ENCODE measurements at places on chromosomes 16 and 17.

- no peak for DNase-seq
Observed at GRCh38 chr16:78770353-78771091, 671.1 kb downstream of the WWOX start.

GRCh38 chr17:68305142-68305541 is 13.8 kb downstream of the ARSG start:
- DNase-seq = no peak

DNA sequence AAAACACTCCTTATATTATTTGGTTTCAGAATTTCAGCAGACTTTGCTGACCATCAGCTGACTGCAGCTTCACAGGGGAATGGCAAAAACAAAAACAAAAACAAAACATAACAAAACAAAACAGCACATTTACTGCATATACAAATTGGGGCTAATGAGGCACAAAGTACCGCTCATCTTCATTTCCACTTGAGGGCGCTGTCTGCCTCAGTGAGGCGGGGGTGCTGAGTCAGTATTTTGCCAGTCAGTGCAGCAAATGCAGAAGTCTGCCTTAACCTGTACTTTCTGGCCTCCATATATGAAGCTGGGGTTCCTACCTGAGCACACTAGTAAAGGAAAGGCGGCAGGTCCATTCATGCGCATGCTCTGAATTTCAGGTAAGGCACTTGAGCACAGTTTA is 13.5 kb upstream of the DYNLRB2 start:
- no peak for DNase-seq

DNA sequence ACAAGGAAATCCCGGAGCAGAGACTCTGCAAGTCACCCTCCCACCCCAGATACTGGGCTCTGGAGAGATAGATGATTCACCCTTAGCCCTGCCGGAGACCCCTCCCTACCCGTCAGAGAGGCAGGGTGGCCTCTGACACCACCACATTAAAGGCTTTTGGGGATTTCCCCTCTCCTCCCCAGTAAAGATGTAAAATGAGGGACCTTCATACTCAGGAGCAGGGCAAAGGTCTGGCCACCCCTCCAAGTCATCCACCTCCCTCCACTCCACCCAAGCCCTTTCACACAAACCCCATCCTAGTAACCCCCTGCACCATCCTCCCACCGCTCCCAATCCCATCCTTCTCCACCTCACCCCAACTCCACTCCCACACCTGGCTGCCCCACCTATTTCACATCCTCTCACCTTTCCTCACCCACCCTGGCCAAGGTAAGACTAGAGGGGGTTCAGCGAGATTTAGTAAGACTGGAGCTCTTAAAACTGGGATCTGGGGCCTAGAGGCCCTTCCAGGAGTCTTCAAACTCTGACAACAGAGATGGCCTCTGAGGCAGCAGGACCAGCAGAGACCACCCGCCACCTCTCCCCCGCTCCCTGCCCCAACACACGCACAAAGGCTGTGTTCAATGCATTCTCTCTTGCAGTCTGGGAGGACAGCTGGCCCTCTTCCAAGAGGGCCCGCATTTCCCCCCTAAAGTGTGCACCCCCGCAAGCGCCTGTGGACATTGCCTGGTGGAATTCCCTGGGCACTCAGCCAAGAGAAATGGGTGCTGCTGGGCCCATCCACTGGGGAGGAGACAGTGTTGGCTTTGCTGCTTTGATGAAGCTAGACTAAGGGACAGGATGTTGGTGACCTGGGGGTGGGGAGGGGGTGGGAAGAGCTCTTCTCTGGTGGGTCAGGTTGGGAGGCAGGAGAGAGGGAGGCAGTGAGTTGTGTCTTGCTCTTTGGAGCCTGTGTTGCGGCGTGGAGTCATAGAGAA is 1.1 kb downstream of the ABAT start:
- no peak for DNase-seq

GRCh38 chr16:28155293-28155692 is 56.5 kb downstream of the XPO6 start:
- peak; percentile 15 for DNase-seq

DNA sequence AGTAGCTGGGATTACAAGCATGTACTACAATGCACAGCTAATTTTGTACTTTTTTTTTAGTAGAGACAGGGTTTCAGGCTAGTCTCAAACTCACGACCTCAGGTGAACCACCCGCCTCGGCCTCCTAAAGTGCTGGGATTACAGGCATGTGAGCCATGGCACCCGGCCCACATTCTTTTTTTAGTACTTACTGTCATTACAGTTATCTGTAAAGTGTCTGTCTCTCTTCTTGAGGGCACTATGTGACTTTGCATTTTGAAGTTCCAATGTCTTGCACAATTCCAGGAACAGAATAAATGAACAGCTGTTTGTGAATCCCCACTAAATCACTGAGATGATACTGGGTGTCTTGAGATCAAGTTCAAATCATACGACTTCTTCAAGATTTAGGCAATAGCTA is 1540.3 kb downstream of the CDH11 start:
- no peak for DNase-seq

GRCh38 chr16:68469796-68470460 is 21.6 kb upstream of the SMPD3 start:
- no peak for DNase-seq

DNA sequence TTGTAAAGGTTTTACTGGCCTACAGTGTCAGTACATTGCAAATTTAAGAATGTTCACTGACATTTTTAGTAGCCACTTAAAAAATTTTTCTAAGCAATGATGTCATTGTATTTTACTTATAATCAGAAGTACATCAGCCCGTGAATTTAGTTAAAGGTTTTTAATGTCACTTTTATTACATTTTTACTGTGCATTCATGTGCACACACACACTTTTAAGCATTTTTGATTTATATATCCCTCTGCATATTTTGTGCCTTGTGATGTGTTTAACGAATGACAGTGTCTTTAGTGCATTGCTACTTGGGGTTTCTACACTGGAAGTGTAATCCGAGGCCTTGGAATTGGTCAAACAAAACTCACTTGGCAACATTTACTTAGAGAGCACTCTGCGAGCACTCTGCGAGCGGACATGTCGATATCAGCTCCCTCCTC is 190.4 kb downstream of the WWOX start:
- DNase-seq = peak; percentile 21

- no peak for DNase-seq
Observed at GRCh38 chr17:19357351-19357750, 5.2 kb downstream of the B9D1 start.

DNA sequence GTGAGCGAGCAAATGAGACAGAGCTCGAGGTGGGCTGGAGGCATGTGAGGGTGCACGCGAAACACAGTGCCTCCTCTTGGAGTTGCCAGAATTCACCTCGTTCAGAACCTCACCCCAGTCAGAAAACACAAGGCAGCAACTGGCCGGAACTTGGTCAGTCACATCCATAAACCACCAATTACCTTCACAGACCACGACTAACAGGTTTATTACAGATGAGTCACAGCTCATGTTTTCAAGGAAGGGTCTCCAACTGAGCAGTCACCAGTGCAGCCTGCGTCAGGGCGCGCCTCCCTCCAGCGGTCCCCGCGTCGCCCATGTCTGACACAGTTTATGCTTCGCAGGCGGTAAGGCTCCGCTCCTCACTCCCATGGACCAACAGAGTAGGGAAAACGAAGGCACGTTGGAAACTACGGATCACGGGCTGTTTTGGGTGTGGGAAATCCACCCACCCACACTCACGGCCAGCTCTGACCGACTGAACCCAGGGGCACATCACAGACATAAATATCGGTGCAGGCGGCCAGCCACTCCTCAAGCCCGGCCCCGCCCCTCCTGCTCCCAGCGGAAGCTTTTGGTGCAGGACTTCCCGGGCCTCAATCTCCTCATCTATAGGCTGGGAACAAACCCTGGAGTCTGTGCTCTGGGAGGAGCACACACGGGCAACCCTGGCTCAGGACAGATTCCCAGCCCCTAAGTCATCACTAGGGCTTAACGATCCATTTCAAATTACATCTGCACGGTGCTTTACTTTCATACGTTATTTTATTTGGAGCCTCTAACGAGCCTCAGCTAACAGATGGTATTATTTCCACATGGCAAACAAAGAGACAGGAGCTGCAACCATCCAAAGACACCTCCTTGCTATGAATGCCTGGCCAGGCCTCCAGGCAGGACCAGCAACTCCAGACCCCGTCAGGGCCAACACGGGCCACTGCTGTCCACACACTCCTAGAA is 126.3 kb downstream of the ZNF778 start:
- no peak for DNase-seq

- DNase-seq = no peak
Observed at GRCh38 chr16:17463335-17463734, 7.4 kb downstream of the XYLT1 start.

DNA sequence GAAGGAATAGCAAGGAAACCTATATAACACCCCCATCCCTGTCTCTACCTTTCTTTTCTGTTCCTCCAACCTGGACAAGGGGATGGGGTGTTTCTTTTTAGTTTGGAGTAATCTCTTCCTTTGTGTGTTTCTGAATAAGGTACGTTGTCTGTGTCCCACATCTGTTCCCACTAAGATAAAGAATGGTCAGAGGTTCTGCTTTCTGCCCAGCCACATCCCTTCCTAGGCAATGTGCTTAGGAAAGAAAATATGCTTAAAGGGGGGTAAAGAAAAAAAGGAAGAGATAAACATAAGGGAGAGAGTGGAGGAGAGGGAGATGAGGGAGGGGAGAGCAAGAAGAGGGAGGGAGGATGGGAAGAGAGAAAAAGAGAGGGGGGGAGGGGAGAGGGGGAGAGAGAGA is 35.1 kb downstream of the SLC6A2 start:
- no peak for DNase-seq

- no peak for DNase-seq
Observed at GRCh38 chr16:3400446-3400778, 392 bp downstream of the ZSCAN32 start.

DNA sequence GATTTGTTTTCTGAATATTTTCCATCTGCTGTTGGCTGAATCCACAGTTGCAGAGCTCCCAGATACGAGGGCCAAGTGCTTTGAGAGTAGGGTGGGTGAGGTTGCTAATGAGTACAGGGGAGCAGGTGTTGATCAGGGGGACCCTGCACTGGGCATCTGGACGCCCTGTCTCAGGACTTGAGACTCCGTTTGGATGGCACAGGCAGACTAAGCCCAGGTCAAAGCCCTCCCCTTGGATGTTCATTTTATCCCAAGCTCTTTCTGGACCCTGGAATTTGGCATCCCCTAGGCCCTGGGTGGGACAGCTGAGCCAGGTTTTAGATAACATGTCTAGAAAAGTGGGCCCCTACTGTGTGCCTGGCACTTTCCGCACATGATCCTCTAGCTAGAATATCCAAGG is 12.1 kb downstream of the USP6 start:
- DNase-seq = no peak

DNA sequence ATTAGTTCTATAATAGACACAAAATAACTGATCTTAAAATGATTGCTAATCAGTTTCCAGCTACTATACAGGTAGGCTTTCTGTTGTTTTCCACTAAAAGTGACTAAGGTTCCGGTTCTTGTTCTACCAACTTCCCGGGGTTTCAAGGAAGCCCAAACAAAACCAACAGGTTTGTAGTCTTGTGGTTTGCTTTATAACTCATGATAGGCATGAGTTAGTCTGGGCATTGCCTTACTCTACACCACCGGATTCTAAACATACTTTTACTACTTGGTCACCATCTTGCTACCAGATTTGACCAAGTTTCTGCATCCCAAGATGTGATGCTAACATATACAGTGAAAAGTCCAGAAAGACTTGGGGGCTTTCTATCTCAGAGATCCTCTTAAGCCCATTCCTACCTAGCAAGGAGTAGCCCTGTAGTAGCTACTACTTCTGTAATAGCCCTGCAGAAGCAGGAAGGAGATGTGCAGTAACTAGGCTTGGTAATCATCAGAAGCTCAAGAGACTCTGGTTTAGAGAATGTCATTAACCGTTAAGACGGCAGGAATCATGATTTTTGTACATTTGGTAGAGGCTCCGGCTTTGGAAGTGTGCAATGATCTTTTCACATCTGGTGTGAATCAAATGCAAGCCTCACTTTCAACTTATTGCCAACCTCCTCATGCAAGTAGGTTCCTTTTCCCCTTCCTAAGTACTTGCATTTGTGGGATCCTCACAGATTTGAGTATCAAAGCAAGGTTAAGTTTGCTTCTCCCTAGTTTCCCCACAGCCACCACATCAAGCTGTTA is 1.6 kb downstream of the FAM117A start:
- DNase-seq = no peak

GRCh38 chr16:55274391-55274790 is 49.6 kb upstream of the IRX6 start:
- DNase-seq = no peak

GRCh38 chr16:6643080-6643686 is 689.5 kb upstream of the RBFOX1 start:
- DNase-seq = no peak

DNA sequence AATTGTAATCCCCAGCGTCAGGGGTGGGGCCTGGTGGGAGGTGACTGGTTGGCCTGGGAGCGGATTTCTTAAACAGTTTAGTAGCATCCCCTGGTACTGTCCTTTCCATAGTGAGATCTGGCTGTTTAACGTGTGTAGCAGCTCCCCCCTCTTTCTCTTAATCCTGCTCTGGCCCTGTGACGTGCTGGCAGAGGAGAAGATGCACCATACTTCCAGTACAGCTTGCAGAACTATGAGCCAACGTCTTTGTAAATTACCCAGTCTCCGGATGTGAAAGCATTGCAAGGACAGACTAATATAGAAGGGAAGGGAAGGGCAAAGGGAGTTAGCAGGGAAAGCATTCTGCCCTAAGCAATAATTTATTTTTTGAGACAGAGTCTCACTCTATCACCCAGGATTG is 83.9 kb downstream of the RMI2 start:
- DNase-seq = no peak

DNA sequence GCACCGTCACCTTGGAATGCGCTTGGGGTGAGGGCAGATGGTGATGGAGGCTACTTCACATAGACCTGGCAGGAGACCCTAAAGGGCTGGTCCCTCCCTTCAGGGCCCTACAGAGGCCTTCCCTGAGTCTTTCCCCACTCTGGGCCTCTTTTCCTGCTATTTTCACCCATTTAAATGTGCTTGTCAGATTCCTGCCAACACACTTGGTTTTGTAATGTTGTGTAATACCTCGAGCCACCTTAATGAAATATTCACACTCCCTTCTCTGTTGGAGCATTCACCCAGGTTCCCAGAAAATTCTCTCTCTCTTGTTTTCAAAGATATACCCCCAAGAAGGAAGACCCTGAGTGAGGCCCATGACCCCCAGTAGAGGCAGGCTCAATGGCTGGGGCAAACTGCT is 456.6 kb upstream of the DYNLRB2 start:
- DNase-seq = no peak

GRCh38 chr16:88084881-88085280 is 133.6 kb downstream of the BANP start:
- DNase-seq = no peak

DNA sequence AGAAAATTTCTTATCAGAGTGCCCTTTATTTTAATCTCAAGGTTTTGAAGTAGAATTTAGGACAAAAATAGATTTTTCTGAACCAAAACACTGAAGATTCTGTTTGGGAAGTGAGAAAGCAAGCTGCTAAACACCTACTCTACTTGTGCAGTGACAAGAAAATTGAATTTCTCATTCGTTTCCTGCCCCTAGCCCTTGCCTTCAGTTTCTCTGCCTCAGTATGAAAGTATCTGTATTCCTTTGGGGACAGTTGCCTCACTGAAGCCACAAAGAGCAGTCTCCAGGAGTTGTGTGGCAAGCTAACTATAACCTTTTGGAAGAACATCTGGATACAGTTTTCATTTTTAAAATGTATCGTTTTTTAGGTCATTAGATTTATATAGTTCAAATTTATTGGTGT is 19.7 kb downstream of the MOSMO start:
- no peak for DNase-seq
